ENCODE measurements at places on chromosomes 16 and 17.
A peak's percentile ranks its signal among the peaks of the same experiment; 100 is the strongest.

- DNase-seq = no peak
These were observed 137.9 kb downstream of the CDH11 start for GRCh38 chr16:64983963-64984362.

- no peak for DNase-seq
These were observed 96.0 kb downstream of the NXN start for GRCh38 chr17:883586-883962.

DNA sequence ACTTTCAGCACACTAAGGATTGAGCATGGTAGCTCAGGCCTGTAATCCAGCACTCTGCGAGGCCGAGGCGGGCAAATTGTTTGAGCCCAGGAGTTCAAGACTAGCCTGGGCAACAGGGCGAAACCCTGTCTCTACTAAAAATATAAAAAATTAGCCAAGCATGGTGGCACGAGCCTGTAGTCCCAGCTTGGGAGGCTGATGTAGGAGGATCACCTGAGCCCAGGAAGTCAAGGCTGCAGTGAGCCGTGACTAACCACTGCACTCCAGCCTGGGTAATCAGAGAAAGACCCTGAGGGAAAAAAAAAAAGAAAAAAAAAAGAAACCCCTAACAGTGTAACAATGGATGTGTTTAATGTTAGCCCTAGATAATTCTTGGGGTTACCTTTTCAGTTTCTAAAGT, 24.0 kb downstream of the PARN start:
- DNase-seq = no peak

GRCh38 chr17:49519781-49520180, 24.7 kb downstream of the NGFR start:
- DNase-seq = no peak

DNA sequence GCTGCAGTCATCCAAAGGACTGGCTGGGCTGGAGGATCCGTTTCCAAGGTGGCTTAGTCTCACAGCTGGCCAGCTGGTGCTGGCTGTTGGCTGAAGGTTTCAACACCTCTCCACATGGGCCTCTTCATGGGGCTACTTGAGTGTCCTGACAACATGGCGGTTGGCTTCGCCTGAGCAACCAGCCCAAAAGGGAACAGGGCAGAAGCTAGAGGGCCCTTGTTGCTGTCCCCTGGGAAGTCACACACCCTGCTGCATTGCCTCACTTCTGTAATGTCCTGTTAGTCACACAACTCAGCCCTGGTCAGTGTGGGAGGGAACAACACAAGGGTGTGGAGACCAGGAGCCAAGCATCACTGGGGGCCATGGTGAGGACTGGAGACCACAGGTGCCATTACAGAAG, 36.6 kb downstream of the C16orf78 start:
- DNase-seq = no peak

DNA sequence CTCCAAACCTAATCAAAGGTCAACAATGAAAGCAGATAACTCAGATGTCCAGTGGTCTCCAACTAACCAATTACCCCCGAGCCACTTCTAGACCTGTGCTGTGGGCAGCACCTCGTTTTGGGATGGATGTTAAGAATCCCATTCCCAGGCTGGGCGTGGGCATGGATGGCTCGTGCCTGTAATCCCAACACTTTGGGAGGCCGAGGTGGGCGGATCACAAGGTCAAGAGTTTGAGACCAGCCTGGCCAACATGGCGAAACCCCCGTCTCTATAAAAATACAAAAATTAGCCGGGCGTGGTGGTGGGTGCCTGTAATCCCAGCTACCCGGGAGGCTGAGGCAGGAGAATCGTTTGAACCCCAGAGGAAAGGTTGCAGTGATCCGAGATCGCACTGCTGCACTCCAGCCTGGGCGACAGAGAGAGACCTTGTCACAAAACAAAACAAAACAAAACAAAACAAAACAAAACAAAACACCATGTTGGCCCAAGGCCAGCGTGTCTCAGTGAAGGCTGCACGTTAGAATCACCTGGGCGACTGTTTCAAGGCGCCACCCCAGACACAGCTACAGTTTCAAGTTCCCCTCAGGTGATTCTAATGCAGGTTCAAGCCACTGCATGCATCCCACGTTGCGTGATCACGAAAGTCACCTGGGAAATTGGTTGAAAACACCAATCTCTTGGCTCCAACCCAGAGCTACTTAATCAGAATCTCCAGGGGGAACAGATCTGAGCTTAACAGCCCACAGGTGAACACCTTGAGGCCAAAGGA, 21.3 kb downstream of the COX4I1 start:
- DNase-seq = no peak

- DNase-seq = no peak
These were observed 48.7 kb upstream of the NLK start for GRCh38 chr17:27993723-27994310.

GRCh38 chr16:8920645-8921346, 38.6 kb downstream of the LITAFD start:
- DNase-seq = no peak

DNA sequence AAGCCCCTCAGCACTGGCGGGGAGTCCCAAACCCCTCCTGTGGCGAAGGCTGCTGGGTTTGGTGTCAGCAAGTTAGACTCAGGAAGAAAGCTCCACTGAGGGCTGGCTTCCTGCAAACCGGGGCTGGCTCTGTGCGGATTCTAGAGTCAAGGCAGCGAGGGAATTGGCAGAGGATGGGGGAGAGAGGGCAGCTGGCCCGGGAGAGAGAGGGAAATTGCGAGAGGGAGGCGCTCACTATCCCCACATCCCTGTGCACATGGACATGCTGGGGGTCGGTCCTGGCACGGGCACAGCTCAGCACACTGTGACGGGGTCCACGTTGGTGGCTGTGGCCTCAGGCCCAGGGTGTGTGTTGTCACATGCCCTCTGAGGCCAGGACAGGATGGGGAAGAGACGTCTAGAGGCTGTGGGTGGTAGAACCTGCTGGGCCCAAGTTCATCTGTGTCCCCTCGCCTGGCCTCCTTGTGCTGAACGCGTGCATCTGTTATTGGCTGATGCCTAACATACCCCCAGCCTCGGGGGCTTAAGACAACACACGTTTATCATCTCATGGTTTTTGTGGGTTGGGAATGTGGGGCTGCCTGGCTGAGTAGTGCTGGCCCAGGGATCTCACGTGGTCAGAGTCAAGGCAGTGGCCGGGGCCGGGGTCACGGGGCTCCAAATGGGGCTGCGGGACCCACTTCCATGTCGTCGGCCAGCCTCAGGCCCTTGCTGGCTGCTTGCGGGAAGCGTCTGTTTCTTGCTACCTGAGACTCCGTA, 16.7 kb upstream of the JPH3 start:
- no peak for DNase-seq

DNA sequence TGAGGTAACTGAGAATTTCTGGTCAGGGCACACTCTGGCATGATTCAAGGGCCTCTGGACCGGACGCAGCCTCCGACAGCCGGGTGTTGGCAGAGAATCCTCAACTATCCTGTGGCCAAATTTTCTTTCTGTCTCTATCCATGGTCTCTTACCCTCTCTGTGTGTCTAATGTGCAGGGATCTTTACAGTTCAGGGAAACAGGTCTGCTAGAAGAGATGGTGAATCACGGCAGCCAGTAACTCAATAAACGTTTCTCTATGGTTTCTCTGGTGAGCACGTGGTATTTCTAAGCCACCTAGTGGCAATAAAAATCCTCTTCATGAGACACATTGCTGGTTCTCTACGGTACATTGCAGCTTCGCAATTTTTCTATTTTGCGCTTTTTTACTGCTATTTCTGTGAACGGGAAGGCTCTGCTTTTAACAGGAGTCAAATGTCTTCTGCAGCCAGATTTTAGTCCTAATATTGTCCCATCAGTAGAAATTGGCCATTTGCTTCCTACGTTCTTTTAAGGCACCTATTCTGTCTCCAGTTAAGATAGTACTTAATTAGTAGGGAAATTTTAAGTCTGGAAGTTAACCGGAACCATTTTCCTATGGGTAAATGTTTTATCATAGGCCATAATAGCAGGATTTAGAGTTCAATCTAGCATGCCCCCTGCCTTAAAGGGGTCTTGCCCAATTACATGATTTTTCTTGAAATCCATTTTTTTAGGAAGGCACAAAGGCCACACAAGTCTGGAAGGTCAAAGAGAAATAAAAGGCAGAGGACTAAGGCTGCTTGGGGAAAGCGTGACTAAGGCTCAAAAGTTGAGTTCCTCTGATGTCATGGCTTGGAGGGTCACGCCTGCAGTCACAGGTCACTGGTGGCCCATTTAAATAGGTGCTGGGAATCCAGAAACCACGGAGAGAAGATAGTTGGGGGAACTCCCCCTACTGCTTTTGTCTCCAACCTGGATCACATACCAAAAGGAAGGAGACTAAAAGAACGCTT, 31.5 kb downstream of the QPRT start:
- no peak for DNase-seq

DNA sequence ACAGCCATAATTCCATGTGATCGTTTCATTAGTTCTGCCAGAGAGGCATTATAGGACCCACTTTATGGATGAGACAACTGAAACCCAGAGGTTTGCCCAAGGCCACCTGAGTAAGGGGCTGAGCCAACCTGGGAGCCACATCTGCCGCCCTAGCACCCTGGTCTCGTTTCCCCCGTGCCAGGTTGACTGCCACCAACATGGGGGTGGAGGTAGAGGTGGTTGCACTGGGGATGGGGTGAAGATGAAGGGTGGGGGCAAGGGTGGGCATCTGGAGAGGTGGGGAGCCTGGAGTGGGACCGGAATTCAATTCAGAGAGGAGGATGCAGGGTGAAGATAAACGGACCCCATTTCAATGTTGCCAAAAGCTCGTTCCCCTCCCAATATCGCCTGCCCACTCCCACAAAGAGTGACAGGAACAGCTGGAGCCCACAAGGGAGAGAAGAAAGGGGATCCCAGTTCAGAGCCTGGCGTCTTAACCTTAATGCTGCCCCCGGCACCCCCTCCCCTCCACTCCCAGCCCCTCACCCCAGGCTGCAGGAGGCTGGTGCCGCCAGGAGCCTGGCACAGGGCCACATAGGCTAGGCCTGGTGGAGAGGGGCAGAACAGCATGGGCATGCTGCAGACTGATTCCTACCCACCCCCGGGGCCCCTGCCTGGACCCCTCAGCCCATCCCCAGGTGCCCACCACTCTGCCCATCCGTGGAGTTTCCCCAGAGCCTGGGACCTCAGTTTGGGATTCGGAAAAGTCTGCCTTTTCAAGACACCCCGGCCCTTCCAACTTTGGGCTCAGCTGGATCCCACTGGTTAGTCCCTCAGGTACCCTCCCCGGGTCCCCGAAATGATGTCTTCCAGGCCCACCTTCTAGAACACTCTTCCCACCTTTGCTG, 29.6 kb downstream of the NGFR start:
- peak; percentile 10 for DNase-seq

GRCh38 chr16:49635009-49635350, 220.9 kb downstream of the ZNF423 start:
- DNase-seq = no peak

GRCh38 chr16:12111223-12111622, 134.7 kb downstream of the SNX29 start:
- DNase-seq = no peak

GRCh38 chr16:26981266-26981938, 85.3 kb upstream of the C16orf82 start:
- DNase-seq = no peak

All from activated T-cell treated with anti-CD3 and anti-CD28 coated beads, Interleukin-2, amount 50 U/mL, for 1 hour (primary cell).